Kasumi-1 (cell line): ENCODE measurements at places on chromosomes 13 and 19.

DNA sequence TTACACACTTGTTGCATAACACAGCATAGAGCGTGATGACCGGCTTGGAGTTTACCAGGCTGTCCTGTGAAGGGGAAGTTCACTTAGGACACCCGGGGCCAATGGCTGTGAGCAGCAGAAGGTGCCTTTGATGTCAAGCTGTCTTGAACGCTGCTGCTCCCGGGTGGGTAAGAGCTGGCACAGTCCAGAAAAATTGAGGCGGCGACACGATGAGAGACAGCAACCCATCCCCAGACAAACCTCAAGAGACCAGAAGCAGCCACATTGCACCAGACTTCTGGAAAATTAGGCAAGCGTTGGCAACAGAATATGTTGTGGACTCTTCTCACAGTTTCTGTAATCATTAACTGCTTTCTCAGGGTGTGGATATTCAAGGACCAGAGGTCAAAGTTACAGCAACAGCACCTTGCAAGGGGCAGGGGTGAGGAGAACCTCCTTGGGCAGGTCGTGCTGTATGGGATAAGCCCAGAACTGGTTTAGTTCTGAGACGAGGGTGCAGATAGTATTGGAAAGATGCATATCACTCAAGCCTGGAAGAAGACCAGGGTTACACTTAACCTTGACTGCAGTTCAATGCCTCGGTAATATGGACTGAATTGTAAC is 10.1 kb downstream of the NFILZ start:
- peak; percentile 37 for DNase-seq

DNA sequence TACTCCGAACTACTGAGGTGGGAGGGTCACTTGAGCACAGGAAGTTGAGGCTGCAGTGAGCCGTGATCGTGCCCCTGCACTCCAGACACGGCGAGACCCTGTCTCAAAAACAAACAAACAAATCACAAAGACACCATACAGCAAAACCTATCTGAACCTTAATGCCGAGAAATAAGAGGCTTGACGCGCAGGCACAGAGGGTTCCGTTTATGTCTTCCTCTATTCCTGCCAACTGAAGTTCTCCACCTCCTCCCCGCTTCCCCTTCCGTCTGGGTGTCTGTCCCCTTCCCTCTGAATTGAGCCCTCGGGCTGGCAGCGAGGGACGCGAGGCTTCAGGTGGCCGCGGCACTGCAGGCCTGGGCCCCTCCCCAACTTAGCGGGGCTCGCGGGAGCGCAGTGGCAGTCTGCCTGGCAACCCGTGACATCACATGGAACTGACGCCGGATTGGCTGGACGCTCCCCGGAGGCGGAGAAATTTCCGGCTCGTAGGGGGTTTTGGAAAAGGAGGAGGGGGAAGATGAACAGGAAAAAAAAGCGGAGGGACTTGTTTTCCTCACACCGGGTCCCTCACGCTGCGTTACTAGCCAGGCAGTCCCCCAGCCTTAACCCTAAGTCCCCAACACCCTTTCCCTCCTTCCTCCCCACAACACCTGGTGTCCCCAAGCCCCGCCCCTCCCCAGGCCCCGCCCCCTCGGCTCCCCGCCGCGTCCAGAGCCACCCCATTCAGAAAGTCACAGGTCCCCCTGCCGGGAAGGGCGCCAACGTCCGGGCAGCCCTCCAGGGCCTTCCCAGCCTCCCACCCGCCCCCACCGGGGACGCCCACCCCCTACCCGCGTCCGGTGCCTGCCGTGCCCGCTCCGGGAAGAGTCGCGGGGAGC is 1.1 kb upstream of the MYBPC2 start:
- peak; percentile 59 for DNase-seq

GRCh38 chr19:3459089-3459881 is 21.0 kb downstream of the SMIM24 start:
- no peak for DNase-seq

DNA sequence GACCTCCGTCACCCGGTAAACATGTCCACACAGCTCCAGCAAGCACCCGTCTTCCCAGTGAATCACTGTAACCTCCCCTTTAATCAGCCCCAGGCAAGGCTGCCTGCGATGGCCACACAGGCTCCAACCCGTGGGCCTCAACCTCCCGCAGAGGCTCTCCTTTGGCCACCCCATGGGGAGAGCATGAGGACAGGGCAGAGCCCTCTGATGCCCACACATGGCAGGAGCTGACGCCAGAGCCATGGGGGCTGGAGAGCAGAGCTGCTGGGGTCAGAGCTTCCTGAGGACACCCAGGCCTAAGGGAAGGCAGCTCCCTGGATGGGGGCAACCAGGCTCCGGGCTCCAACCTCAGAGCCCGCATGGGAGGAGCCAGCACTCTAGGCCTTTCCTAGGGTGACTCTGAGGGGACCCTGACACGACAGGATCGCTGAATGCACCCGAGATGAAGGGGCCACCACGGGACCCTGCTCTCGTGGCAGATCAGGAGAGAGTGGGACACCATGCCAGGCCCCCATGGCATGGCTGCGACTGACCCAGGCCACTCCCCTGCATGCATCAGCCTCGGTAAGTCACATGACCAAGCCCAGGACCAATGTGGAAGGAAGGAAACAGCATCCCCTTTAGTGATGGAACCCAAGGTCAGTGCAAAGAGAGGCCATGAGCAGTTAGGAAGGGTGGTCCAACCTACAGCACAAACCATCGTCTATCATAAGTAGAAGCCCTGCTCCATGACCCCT is 9.0 kb upstream of the CEACAM5 start:
- no peak for DNase-seq

- DNase-seq, result no peak
Measured at GRCh38 chr19:55857974-55858373, 21.6 kb downstream of the NLRP4 start.

GRCh38 chr13:98717256-98717655 is 35.2 kb downstream of the SLC15A1 start:
- DNase-seq, result no peak

DNA sequence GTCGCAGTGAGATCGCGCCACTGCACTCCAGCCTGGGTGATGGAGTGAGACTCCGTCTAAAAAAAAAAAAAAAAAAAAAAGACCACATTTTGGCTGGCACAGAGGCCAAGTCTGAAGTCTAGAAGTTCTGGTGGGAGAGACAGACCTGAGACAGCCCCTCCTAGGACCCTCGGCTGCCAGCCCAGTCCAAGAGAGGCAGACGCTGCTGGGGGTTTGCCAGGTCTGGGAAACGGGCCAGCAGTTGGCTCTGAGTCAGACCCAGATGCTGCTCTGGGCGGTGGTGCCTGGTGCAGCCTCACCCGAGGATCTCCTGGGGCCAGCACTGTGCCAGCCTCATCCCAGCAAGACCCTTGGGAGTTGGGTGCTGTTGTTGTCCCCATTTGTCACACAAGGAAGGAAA is 5.8 kb downstream of the FCHO1 start:
- no peak for DNase-seq

DNA sequence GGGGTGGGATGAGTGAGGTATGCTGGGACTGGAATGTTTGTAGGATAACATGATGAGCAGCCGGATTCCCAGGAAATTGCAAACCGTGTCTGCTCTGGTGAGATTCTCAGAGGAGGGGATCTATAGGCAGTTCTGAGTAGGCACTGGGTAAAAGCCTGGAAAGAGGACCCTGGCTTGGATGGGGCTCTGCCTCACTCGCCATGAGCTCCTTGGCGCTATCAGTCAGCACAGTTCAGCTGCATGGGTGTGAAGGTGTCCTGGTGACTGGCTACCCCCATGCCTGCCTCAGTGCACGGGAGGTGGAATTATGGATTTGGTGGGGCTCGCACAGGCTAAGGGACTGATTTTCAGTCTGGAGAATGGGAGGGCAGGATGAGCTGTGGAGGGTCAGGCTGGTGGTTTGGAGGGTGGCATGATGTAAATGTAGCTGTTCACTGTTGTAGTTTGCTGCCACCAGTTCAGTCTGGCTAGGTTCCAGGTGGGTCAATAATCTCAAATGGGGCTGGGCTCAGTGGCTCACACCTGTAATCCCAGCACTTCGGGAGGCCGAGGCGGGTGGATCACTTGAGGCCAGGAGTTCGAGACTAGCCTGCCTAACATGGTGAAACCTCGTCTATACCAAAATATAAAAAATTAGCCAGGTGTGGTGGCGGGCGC is 9.2 kb upstream of the ZNF627 start:
- DNase-seq, result no peak

DNA sequence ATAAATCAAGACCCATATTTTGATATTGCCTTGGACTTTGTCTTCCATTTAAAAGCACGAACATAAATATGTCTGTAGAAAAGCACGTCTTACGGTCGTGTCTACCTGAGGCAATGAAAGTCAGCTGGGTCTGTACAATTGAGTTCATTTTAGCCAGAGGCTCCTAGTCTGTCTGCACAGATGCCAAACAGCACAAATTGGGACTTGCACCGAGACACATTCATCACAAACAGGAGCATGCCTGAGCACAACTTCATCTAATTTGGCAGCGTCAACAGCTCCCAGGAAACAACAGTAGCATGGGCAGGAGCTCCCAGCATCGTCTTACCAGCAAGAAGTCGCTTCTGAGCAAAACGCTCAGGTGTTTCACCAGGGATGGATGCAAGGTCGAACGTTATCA is 687.0 kb downstream of the EFNB2 start:
- DNase-seq, result no peak

- DNase-seq, result peak; percentile 67
Measured at GRCh38 chr13:102846261-102847015, 606 bp downstream of the ERCC5 start.

GRCh38 chr13:99476648-99477047 is 24.6 kb upstream of the TM9SF2 start:
- DNase-seq, result no peak

GRCh38 chr19:6108721-6109633 is 1.3 kb downstream of the RFX2 start:
- DNase-seq, result peak; percentile 69

GRCh38 chr13:67827992-67828391 is 597.9 kb upstream of the PCDH9 start:
- no peak for DNase-seq

DNA sequence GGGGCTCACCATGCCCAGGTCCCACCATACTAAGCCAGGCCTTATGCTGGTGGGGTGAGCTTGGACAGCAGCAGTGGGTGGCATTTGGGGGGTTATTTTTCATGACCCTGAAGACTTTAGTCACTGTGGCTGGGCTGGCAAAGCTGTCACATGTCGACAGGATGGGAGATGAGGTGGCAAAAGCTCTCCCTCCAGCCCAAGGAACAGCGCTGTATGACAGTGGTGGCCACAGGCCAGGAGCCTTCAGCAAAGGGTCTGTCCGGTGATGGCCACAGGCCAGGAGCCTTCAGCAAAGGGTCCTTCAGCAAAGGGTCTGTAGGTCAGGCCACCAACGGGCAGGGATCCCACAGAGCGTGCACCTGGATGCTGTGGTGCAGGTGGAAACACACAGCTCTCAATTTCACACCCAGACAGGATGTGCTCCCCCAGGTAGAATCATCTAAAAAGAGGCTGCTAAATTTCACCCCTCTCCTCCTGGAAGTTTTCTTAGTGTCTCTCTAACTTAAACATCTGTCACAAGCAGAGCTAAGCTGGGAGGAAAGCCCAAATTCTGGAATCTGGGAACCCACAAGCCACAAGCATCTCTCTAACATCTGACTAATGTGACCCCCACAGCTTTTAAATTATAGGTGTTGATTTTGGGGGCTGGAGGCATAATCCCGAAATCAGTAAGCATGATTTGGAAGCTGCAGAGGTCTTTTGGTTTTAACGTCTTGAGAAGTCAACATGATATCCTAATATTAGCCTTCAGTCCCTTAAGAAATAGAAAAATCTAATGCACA is 23.0 kb downstream of the COL4A1 start:
- no peak for DNase-seq

- DNase-seq, result peak; percentile 73
Measured at GRCh38 chr13:114148521-114148855, 16.1 kb upstream of the RASA3 start.

- DNase-seq, result no peak
Measured at GRCh38 chr13:114177245-114178010, 1.6 kb upstream of the CFAP97D2 start.

GRCh38 chr19:3471954-3472655 is 8.2 kb downstream of the SMIM24 start:
- DNase-seq, result no peak

GRCh38 chr19:58261968-58262921 is 16.5 kb upstream of the ZNF8 start:
- DNase-seq, result no peak

- DNase-seq, result no peak
Measured at GRCh38 chr19:57620673-57621348, 6.8 kb downstream of the ZNF134 start.

- DNase-seq, result no peak
Measured at GRCh38 chr19:5339198-5339949, 1.2 kb downstream of the PTPRS start.

GRCh38 chr13:41137951-41138350 is 5.3 kb upstream of the KBTBD6 start:
- no peak for DNase-seq

DNA sequence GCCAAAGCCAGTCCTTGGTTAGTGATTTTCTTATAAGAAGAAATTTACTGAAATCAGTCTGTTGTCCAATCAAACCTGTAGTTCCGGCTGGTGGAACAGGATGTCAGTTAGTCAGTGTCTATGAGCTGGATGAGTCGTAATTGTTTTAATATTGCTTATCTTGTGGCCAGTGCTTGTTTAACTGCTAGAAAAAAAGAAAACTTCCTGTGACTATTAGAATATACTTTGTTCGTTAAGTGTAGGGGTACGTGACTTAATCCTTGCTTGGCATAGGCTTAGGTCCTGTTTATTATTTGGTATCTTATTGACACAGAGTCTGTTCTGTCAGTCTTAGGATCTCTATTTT is 1484.8 kb upstream of the MIR17HG start:
- DNase-seq, result no peak

GRCh38 chr13:37534181-37534580 is 64.4 kb downstream of the POSTN start:
- DNase-seq, result no peak

DNA sequence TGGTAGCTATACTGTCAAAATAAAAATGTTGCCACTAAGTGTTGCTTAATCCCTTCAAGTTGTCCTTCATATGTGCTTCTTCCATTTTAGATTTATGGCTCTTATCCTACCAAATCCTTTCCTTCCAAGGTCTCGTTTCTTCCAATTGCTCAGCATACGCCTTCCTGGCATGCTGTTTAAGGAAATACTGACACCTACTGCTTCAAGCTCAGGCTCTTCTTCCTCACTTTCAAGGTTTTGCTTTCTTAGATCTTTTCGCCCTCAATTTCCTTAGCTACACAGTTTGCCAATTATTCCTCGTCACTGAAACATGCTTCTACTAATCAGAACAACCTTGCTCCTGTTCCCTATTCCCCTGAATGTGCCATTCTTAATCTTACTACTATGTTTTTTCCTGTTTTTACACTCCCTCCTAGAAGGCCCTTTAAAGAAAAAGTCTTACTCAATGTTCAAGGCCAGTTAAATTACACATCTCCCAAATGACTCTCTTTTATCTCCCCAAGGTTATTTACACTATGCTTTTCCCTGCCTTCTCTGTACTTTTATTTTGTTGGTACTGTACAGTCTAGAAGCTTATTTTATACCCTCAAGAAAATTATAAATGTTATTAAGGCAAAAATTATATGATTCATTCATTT is 343.1 kb downstream of the MZT1 start:
- DNase-seq, result no peak

DNA sequence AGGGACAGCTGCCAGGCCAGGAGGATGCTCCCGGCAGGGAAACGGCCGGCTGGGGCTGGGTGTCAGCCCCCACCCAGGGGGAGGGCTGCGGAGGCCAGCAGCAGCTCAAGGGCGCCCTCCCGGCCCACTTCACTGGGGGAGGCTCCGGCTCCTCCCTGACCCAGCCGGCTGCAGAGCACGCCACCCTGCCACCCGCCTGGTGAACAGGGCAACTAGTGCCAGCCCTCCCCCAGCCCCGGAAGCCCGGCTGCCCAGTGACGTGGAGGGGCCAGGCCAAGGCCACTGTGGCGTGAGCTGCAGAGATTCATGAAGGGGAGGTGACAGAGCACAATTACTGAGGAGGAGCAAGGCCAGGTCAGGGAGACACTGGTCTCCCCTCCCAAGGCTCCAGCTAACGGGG is 14.7 kb downstream of the REXO1 start:
- DNase-seq, result no peak
